MM.1S (cell line): ENCODE measurements at places on chromosomes 5 and 9.

GRCh38 chr9:137190315-137190856 lies 1.9 kb downstream of the SSNA1 start:
- DNase-seq, result no peak

DNA sequence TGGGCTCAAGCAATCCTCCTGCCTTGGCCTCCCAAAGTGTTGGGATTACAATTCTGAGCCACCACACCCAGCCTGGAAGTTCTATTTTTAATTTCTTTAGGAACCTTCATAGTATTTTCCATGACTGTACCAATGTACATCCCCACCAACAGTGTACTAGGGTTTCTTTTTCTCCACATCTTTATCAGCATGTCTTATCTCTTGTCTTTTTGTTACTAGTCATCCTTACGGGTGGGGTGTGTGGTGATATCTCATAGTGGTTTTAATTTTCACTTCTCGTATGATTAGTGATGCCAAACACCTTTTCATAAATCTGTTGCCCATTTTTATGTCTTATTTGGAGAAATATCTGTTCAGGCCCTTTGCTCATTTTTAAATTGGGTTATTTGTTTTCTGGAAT lies 123.0 kb upstream of the MEF2C start:
- DNase-seq, result no peak

DNA sequence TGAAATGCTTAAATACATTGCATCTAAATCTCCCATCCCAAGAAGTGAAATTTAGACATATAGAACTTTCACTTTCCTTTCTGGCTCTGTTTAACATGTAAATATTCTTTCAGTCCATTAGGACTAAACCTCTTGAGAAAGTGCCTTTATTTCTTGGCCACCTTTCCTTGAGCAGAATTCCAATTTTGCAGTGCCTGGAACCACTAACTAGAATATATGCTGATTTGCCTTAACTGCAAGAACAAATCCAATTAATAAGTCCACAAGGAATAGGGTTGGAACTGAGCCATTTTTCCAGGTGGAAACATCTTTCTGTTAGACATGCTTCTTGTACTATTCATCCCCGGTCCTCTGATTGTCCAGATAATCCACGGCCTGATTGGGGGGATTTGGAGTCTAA lies 478.0 kb downstream of the ENC1 start:
- no peak for DNase-seq

GRCh38 chr5:33362915-33363314 lies 77.8 kb upstream of the TARS1 start:
- DNase-seq, result no peak

DNA sequence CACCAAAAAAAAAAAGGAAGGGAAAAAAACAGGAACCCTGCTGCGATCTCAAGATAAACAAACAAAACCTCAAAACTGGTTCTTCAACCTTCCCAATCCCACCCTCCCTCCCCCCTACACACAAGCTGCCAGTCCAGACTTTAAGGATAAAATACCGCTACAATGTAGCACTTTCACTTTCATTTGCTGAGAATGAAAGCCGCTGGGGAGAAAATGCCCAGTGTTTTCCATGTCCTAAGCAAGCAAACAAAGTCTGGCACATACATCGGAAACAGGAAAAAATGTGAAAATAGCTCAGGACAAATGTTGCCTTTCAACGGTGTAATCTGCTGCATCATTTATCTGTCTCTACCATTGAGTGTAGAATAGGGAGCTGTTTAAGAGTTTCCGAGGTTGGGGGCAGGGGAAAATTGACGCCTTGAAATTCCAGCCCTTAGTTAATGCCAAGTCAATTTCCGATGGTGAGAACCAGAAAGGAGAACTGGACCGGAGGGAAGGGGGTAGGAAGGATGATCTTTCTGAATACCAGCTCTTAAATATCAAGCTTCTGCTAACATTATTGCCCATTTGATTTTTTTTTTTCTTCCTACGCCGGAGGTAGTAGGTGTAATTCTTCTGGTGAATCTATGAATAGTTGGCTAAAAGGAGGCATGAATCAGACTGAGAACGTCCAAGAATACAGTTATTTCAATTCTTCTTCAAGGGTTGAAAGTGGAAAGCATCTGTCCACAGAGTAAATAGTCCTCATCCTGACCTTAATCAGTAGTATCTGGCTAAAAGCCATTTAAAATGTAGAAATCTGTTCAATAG lies 1.2 kb upstream of the ADAMTS6 start:
- no peak for DNase-seq

DNA sequence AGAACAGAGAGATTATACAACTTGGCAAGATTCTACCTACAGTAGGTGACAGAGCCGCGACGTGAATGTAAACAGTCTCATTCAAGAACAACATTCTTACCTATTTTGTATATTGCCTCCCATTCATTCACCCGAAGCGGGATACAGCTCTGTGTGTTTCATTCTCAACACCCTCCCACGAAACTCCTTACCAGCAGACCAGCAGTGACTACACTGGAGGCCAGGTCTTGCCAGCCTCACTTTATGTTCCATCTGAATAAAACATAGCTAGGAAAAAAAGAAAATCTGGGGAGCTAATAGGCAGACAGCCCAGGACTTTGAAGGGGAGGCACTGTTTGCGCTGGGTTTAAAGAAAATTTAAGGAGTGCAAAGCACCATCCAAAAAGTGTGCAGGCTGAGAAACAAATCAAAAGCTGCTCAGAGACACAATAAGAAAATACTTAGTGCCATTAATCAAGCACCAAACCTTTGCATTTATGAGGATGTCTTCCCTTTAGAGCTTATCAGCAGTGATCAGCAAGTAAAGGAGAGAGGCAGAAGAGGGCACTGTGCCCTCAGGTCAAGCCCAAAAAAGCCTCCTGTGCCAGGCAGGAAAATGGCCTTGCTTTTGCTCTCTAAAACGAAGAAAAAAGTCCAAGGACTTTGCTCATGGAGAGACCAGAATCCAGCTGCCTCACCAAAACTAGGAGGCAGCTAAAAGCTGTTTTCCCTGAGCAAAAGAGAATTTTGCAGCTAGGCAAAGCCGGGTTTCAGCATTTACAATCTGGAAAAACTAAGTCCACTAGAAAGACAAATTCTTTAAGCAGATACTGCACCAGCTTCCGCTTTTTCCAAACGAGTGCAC lies 295.1 kb downstream of the BNC2 start:
- DNase-seq, result peak; percentile 6

DNA sequence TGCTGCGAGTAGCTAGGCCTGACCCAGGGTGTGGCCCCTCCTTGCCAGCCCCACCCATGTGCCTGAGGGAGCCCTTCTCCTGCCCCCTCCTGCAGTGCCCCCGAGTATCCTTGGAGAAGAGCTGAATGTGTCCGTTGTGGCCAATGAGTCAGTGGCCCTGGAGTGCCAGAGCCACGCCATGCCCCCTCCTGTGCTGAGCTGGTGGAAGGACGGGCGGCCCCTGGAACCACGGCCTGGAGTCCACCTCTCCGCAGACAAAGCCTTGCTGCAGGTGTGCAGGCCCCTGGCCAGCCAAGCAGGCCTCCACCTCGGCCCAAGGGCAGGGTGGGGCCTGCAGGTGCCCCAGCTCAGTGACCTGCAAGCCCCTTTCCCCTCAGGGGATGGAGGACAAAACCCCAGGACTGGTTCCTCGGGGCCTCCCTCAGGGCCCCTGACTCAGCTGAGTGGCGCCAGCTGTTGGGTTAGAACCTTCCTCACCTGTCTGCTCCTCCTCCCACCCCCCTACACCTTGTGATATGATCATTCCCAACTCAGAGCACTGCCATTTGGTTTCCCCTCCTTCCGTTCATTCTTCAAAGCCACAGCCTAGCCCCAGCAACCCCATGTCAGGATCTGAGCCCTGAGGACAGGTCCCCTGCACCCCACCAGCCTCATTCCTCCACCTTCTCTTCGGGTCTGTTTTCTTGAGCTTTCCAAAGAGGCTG lies 80.0 kb upstream of the ASS1 start:
- no peak for DNase-seq

- DNase-seq, result no peak
Observed at GRCh38 chr5:73640861-73641320, 14.9 kb downstream of the ARHGEF28 start.
